ENCODE measurements at places on chromosomes 5 and 9.

DNA sequence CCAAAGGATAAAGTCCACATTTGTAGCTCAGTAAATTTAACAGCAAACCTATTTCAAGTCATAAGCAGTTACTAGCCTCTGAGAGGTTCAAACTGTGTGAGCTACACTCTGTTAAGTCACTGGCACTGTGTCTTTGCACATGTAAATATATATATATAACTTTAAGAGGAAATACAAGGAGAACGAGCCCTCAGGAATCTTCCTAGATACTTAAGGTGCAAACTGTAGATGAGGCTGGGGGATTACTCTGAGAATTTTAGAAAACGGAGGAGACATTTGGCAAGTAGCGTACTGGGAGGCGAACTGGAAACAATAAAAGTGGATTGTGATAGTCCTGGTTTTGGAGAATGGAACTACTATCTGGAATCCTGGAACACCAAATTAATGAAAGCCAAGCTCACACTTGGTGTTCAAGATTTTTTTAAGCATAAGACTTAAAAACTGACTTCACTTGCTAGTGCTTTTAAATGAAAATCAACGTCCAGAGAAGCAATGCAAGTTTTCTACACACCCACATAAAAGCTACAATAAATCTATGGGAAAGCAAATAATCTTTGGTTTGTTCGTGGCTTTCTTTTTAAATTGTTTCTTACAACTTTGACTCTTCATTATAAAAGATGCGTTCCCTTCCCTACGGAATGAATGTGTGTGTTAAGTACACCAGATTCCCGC, 1057.0 kb upstream of the DMAC1 start:
- no peak for DNase-seq

- DNase-seq: no peak
These were observed 378.5 kb downstream of the PLK2 start for GRCh38 chr5:58081435-58081834.

- DNase-seq: no peak
These were observed 274.3 kb downstream of the GAS1 start for GRCh38 chr9:86672966-86673365.

- DNase-seq: no peak
These were observed 121.0 kb downstream of the NREP start for GRCh38 chr5:111635916-111636570.

- DNase-seq: no peak
These were observed 8.9 kb downstream of the ZER1 start for GRCh38 chr9:128762671-128763449.

- no peak for DNase-seq
These were observed 279.8 kb downstream of the FSTL4 start for GRCh38 chr5:133332439-133333024.

Data from NCI-H2081 (cell line).